Tracheal epithelial cell (primary cell): ENCODE measurements at places on chromosomes 12 and 14. TPM values are rescaled to one million over a fixed set of nuclear protein-coding genes. Genes with fewer than 3 reads are reported as not detected.

ASIC1 gene
- total RNA-seq, result 1.1 and 1.4 TPM in 2 replicates

KRT79 gene
- total RNA-seq, result 0.21 and 0.24 TPM in 2 replicates

RNASE7 gene
- 13.6 and 36.1 TPM in 2 replicates for total RNA-seq

GNB3 gene
- 0.24 TPM in 1 of 2 replicates, not detected in the other for total RNA-seq

ACSM4 gene
- not detected in 2 replicates for total RNA-seq

TAS2R42 gene
- total RNA-seq, result not detected in 2 replicates

HHIPL1 gene
- total RNA-seq, result 0.21 and 0.72 TPM in 2 replicates

EFCAB11 gene
- 1.3 and 2.4 TPM in 2 replicates for total RNA-seq

CLEC9A gene
- not detected in 2 replicates for total RNA-seq

TAS2R19 gene
- 0.43 and 1.2 TPM in 2 replicates for total RNA-seq

KERA gene
- not detected in 2 replicates for total RNA-seq

TTLL5 gene
- total RNA-seq, result 10.4 TPM in 2 replicates

SAMD15 gene
- 0.21 and 0.72 TPM in 2 replicates for total RNA-seq

MYO1H gene
- total RNA-seq, result not detected in 2 replicates
